Activated effector memory CD4-positive, alpha-beta T cell treated with anti-CD3 and anti-CD28 coated beads, Interleukin-2, amount 50 U/mL, for 16 hours (primary cell): ENCODE measurements at places on chromosomes 1 and 21.

GRCh38 chr21:37974081-37974480 lies 57.8 kb upstream of the KCNJ6 start:
- DNase-seq: no peak

GRCh38 chr21:33751533-33751932 lies 109.2 kb downstream of the ITSN1 start:
- no peak for DNase-seq

DNA sequence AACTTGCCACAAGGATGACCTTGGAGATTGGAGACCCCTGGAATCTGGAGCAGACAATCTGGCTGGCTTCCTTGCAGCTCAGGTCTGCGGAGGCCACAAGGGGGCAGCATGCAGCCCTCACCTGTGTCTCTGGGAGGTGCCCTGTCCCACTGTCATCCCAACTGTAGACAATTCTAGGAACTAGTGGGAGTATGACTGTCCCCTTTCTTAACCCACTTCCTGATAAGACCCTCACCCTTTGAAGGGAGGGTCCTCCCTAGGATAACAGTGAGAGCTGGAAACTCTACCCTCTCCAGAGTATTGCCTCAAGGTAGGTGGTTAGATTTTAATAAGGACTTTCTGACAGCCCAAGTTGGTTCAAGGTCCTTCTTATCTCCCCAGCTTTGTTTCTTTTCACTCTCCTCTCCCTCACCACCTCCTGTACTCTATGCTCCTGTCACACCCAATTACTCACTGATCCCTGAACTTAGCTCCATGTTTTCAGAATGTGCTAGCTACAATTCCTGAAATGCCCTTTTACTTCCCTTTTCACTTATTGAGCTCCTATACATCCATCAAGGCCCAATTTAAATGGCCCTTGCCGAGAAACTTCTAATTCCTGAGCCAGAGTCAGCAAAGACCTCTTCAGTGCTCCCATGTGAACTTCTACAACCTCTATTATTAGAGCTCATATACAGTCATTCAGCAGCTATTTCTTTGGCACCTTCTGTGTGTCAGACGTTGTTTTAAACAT lies 9.2 kb upstream of the KCNQ4 start:
- peak; percentile 89 for DNase-seq

DNA sequence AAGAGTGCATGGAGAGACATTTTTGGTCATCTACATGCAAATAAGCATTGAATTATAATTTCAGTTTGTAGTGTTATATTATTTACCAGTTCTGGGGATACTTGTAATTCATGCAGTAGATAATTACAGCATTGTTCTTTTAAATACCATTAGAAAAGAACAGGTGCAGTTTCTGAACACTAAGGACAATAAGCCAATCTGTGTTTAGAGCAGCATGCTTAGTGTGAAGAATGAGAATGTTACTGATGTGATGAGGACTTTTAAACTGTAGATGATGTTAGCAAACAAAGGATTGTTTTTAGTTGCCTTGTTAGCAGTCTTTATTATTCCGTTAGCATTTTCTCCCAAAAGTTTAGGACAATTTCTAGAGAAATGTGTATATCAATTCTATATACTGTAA lies 348.3 kb downstream of the BRINP3 start:
- DNase-seq: no peak

GRCh38 chr1:192627901-192628300 lies 8.0 kb upstream of the RGS13 start:
- no peak for DNase-seq

DNA sequence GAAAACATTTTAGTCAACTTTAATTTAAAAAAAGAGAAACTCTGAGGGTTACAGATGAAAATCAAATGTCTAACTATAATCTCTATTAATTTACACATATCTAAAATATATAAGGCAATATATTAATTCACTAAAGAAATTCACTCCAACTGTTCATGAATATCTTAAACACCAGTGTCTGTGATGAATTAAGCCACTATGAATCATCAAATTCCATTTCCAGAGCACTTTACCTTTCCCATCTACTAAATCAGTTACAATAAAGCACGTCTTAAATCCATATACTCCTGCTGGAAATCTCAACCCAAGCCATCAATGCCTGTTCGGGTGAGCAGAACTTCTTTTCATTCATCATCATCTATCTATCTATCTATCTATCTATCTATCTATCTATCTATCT lies 4.3 kb downstream of the TAF5L start:
- DNase-seq: no peak

GRCh38 chr1:153638261-153638660 lies 4.4 kb downstream of the CHTOP start:
- peak; percentile 16 for DNase-seq

DNA sequence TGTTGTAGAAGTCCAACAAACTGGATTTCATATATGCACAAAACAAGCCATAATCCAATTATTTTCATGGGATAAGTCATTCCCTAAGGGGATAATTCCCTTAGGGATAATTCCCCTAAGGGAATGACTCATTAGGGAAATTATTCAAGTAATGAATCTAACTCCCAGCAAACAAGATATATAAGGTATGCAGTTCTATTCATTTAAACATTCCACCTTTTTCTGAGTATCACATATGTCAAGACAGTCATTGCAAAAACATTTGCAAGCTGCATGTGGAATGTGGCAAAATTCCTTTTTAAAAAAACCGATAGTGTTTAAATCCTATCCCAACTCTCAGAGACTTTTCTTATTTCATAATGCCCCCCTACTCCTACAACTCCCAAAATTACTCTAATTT lies 131.2 kb downstream of the AKT3 start:
- DNase-seq: no peak

DNA sequence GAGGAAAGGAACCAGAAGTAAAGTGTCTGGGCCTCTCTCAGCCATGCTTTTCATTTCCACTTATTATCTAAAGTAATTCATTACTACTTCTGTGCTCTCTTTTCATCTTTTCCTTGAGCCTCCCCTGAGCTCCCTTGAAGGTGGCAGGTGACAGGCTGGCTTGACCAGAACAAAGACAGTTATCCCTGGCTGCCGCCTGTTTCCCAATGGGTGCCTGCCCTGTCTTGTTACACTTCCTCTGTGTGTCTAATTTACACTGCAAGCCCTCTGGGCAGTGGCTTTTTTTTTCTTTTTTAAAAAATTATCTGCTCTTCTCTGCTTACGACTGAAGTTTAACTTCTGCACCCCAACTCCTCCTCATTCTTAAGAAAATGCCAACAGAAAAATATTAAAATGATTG lies 113.4 kb downstream of the NGF start:
- no peak for DNase-seq

GRCh38 chr21:44357064-44357837 lies 3.8 kb downstream of the TRPM2 start:
- DNase-seq: no peak

GRCh38 chr21:33898586-33898985 lies 17.0 kb downstream of the ATP5PO start:
- DNase-seq: no peak

- DNase-seq: no peak
These were observed 464 bp downstream of the ACBD6 start for GRCh38 chr1:180501865-180502360.

GRCh38 chr21:45846373-45847160 lies 135.0 kb upstream of the COL6A1 start:
- no peak for DNase-seq

DNA sequence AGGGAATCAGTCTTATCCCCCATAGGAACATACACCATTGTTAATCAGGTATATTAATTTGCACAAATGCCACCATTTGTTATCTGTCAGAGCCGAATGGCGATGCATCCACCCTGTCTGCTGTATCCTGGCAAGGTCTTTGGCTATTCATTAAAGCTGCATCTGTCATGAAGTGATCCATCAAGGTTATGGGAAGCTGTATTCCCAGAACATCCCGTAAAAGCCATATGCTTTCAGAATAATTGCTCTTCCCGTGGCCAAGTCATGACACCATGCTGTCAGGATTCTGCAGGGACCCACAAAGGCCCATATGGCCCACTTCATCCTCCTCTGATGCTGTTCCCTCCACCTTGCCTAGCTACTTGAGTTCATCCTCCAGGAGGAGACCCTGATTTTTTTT lies 103.9 kb downstream of the RAVER2 start:
- no peak for DNase-seq

GRCh38 chr1:232748910-232749368 lies 56.3 kb upstream of the MAP10 start:
- DNase-seq: no peak

- no peak for DNase-seq
These were observed at the start of gene KLHDC8A for GRCh38 chr1:205356440-205357139. KLHDC8A (minus strand) TSS chr1:205356922; CDS start chr1:205343604, 13,318 bp downstream.

DNA sequence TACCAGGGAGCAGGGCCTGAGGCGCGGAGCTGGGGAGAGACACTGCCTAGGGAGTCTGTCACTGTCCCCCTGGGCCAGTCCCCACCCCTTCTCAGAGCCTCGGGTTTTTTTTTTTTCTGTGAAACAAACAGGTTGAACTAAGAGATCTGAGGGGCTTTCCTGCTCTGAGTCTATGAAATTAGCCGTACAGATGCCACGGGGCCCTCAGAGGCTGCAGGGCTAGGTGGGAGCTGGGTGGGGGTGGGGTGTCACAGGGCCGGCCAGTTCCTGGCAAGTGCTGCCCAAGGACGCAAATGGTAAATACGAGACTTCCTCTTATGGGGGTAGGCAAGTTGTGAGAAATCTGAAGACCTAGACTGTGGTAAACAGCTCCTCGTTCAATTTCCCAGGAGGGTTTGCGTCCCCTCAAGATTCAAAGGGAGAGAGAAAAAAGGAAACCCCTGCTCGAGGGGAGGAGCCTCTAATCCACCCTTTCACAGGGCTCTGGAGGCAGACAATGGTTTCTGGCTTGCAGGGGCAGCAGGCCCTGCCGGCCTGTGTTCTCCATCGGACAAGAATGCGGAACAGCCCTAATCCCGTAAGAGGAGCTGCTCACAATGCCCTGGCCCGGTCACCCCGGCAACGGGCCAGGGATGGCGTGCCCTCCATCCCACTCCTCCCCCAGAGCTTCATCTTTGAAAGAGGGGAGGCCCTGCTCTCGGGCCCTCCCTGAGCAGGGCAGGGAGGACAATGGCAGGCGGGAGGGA lies 7.8 kb downstream of the NUAK2 start:
- no peak for DNase-seq

GRCh38 chr1:203098914-203099520 lies 13.2 kb upstream of the MYOG start:
- no peak for DNase-seq

DNA sequence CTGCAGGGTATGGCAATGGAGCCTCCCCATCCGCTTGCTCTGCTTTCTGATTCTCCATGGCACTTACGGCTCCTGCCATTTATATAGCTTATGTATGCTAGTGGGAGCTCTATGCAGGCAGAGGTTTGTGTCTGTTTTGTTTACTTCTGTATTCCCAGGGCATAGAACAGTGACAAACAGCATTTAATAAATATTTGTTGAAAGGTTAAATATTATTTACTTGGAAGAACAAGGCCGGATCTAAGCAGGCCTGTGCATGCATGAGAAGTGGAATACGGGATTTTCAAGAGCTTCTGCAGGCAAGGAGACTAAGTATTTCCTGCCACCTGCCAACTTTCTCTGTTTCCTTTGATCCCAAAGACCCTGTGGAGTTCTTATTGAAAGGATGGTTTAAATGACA lies 90.7 kb downstream of the XCL2 start:
- no peak for DNase-seq

DNA sequence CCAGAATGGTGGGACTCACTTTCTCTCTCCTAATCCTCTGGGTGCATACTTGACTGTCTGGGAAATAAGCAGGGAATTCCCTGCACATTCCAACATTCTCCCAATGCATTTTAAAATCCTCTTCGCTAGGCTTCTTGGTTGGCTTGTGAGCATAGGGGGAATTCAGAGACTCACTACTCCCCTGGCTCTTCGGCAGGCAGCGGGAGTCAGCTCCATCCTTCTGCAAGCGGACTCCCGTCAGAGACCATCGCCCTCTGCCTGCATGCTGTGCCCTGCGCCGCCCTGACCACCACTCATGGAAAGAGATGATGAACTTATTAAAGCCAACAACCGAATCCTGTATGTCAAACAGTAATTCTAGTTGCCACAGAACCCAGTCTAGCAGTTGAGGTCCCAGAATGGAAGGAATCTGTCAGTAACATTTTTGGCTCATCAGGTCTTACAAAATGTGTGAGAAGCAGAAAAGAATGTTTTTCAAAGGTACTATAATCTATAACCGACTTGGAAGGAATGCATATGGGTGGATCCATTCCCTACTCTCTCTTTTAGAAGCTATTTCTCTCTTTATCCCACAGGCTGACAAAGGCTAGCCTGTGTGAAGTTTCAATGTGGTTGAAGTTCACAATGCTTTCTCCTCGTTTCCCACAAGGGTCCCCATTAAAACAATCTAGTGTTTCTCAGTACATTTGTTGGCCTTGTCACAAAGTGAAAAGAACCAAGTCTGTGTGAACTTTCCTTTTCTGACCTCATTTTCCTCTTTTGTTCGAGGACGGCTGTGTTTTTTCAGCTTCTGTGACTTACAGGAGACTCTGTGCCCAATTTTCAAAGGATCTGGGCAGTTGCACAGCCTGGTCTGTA lies 119.1 kb upstream of the ADAR start:
- no peak for DNase-seq

- DNase-seq: no peak
These were observed 33.7 kb downstream of the IER5 start for GRCh38 chr1:181122222-181122621.

GRCh38 chr1:32816676-32817158 lies 441 bp downstream of the YARS1 start:
- DNase-seq: no peak
